ENCODE measurements at places on chromosomes 4 and X.

GRCh38 chr4:81826335-81826734 lies 354.6 kb upstream of the RASGEF1B start:
- DNase-seq, result no peak

DNA sequence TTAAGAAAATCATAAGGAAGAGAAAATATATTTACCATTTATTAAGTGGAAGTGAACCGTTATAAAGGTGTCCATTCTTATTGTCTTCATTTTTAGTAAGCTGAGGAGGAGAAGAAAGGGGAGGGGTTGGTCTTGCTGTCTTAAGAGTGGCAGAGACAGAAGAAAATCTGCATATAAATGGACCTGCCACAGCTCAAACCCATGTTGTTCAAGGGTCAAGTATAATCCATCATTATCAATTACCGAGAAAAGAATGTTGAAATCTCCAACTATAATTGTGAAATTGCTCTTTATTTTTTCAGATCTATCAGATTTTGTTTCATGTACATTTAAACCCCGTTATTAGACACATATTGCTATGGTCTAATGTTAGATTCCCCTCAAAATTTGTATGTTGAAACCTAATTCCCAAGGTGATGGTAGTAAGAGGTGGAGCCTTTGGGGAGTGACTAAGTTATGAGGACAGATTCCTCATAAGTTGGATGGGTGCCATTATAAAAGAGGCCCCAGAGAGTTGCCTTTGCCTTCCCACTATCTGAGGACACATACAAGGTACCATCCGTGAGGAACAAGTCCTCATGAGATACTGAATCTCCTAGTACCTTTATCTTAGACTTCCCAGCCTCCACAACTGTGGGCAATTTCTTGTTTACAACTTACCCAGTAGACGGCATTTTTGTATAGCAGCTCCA lies 58.5 kb upstream of the SMAD1 start:
- DNase-seq, result no peak

DNA sequence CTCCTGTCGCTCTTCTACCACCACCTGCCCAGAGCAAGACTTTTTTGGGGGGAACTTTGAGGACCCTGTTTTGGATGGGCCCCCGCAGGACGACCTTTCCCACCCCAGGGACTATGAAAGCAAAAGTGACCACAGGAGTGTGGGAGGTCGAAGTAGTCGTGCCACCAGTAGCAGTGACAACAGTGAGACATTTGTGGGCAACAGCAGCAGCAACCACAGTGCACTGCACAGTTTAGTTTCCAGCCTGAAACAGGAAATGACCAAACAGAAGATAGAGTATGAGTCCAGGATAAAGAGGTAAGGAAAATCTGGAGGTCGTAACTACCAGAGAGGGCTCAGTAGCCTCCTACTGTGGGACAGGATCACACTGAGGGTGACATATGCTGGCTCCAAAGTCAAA lies 364.5 kb downstream of the MAPK10 start:
- DNase-seq, result no peak

DNA sequence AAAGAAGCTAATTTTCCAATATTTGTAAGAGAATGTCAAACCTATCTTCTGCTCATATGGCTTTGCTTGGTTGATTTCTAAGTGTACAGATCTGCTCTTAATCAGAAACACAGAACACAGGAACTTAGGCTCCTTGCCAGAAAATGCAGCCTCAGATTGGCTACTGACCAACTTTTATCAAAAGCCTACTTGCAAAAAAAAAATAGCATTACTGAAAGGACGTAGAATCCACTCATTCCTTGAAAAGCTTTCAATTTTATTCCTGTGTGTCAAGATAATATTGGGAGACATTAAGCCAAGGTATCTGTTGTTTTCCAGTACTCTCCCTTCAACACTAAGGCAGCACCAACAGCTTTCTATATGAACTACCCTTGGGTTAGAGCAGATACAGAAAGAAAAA lies 127.6 kb upstream of the INTU start:
- DNase-seq, result no peak

DNA sequence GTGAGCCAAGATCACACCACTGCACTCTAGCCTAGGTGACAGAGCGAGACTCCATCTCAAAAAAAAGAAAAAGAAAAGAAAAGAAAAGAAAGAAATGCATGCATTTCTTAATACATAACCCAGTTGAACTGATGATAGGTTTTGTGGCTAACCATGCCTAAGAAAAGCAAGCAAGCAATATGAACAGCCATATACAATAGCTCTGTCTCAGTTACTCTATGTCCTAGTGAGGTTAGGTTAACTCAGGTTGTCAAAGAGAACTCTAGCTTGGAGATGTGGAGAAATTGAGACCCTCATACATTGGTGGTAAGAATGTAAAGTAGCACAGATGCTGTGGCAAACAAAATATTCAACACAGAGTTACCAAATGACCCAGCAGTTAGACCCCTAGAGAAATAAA lies 167.0 kb upstream of the RASGEF1B start:
- no peak for DNase-seq

DNA sequence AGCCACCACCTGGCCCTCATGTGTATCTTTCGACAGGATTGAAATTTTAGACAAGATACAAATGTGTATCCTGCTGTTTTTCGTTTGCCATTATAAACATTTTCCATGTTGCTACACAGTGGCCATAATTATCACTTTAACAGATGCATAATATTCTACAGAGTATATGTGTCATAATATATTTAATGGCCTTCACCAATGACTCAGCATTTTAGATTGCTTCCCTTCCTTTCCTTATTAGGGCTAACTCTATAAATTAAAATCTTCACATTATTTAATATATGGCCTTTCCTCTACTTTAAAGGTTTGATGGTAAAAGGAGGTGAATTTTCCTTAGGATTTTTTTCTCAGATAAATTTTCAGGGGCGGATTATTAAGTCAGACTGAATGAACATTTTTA lies 97.4 kb downstream of the HS6ST2 start:
- DNase-seq, result no peak

DNA sequence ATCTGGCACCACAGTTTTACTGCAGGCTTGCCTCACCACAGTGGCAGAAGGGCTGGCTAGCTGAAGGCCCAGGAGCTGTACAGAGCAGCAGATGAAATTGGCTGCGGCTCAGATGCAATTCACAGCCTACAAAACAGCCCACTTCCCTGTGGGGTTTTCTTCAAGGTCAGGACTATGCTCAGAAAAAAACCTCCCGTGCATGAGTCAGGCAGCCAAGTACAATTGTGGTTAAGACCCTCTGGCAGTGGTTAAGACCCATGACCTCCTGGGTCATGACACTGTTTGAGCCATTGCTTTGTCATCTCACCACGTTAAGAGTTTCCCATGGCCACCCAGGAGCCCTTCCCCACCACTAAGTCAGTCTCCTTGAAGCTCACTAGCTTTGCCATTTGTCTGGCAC lies 276.3 kb downstream of the HNRNPD start:
- DNase-seq, result no peak

- DNase-seq, result no peak
Measured at GRCh38 chrX:48695534-48695896, 1.0 kb upstream of the SUV39H1 start.

GRCh38 chr4:90357117-90357710 lies 230.0 kb downstream of the CCSER1 start:
- DNase-seq, result no peak

GRCh38 chr4:166972071-166972470 lies 262.2 kb downstream of the SPOCK3 start:
- DNase-seq, result no peak

- no peak for DNase-seq
Measured at GRCh38 chr4:3451956-3452355, 10.2 kb downstream of the HGFAC start.

DNA sequence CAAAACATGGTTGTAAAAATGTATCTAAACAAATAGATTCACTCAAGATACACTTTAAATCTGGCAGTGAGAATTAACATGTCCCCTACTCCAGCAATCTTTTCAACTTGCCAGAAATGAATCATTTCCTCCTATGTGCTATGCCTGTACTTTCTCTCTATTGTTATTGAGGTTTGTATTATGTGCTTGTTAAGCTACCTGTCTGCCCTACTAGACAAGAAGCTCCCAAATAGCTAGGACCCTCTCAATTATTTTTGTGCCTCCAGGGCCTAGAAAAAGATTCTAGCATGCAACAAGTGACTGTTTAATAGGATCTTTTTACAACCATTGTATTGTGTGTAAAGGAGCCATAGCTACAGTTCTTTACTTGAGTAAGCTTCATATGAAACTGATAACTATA lies 3.5 kb upstream of the SAP30 start:
- DNase-seq, result no peak

GRCh38 chr4:2932951-2933565 lies 30.1 kb downstream of the NOP14 start:
- DNase-seq, result no peak

DNA sequence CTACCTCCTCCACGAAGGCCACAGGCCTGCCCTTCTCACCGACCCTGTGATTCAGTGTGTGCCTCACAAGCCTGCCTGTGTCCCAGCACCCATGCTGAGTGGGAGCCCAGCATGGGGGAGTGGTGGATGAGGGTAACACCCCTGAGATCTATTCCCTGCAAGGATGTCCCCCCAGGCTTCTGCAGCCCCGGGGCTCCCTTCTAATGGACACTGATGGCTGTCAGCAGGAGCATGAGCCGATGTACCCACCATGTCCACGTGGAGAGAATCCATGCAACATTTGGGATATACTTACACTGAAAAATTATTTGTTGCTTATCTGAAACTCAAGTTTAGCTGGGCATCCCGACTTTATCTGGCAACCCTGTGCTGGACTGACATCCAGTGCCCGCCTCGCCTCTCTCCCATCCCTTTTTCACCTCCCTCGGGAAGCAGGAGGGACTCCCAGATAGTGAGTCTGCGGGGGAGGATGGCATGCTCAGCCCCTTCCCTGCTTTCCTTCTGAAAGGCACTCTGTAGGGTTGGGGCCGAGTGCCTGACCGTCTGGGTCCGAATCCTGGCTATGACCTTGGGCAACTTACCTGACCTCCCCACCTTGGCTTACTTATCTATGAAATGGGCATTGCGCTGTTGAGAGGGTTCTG lies 46.9 kb upstream of the SORCS2 start:
- no peak for DNase-seq

GRCh38 chr4:3299122-3299975 lies 6.5 kb downstream of the RGS12 start:
- DNase-seq, result no peak

DNA sequence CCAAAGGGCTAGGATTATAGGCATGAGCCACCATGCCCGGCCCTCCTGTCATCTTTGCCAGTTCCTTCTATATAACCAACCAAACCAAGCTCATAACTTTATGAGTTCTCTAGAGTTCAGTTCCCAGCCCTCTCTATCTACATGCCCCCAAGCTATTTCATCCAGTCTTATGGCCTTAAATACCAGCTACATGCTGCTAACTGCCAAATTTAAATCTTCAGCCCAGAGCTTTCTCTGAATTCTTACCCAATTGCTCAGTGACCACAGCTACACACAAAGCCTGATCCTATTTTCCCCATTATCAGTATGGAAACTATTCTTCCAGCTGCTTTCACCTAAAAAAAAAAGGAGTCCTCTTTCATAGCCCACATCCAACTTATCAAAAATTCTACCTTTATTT lies 23.1 kb downstream of the TMEM184C start:
- DNase-seq, result no peak

DNA sequence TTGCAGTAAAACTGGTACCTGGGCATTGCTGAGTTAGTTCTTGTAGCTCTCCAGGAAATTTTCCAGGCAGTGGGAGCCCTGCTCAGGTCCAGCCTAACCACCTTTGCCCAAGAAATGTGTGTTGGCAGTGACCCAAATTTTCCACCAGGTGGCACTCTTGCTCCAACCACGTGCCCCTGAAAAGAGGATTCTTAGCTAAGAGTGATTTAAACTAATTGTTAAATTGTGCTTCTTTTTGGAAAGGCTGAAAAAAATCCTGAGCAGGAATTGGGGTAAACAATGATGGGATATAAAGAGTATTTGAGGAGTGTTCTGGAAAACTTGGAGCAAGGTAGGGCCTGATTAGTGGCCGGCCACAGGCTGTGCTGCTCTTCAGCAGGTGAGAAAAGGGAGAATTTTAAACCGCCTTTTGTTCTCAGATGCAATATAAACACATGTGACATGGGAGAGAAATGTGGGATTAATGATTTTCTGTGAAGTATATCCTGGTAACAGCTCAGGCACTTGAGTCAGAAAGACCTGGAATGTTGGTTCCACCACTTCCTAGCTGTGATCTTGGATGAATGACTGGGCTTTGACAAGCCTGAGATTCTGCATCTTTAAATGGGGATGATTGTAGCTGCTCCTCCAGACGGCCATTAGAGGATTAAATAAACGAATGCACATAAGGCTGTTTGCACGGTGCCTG lies 219.6 kb downstream of the PTTG2 start:
- DNase-seq, result peak; percentile 59

DNA sequence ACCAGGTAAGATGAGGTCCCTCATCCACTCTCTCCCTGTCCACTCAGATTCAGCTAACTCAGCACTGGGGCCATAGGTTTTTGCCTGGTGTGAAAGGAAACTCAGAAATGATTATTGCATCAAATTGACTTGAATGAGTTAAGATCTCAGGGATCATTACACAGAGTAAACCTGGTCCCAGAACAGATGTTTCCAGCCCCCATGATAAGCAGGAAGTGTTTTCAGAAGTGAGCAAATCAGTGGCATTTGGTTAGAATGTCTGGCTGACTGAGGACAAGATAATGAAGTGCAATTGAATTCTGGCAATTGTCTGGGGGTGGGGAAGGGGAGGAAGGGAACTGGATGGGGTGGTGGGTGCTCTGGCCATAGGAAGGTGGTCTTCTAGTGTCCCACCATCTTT lies 108.0 kb downstream of the CHIC2 start:
- DNase-seq, result no peak

GRCh38 chr4:83276299-83277040 lies 8.1 kb downstream of the COQ2 start:
- DNase-seq, result no peak

GRCh38 chrX:67574696-67575095 lies 30.9 kb downstream of the AR start:
- DNase-seq, result no peak

- DNase-seq, result no peak
Measured at GRCh38 chr4:53049528-53049927, 187.4 kb downstream of the RASL11B start.

GRCh38 chr4:105148356-105148755 lies 1.7 kb downstream of the TET2 start:
- no peak for DNase-seq
